PC-3 (cell line): ENCODE measurements at places on chromosomes 6 and 20. TPM values are rescaled to one million over a fixed set of nuclear protein-coding genes. Genes with fewer than 3 reads are reported as not detected.

GRCh38 chr6:81734500-81735150 is 17.9 kb downstream of the TENT5A start:
- no peak overlapping the region for H3K27ac ChIP-seq
- peak; percentile 33 for DNase-seq
- H3K27me3 ChIP-seq: no peaks in the 10 kb centered on the region

DNA sequence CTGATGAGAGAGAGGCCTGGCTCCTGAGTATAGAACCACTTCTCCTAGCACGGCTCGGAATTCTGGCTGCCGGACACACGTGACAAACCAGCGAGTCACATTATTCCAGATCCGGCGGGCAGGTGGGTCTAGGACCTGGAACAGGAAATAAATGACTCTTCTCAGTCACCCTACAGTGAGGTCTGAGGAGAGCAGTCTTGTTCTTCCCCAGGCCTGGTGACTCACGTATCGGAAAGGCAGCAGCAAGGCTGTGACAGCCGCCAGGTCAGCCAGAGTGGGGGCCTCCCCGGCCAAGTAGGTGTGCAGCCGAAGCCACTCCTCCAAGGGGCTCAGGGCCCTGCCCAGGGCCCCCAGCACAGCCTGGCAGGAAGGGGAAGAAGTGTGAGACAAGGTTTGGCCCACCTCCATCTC is 2.8 kb downstream of the VARS1 start:
- no peaks in the 10 kb centered on the region for H3K27me3 ChIP-seq
- H3K27ac ChIP-seq: peak overlapping the region; percentile 80
- H3K4me3 ChIP-seq: peak overlapping the region; percentile 87
- DNase-seq: peak; percentile 96
- H3K36me3 ChIP-seq: peaks cover 20% of the 10 kb centered on the region; the same call in 1 of the 2 replicates
- peaks cover 24% of the 10 kb centered on the region for H3K4me1 ChIP-seq

Gene ZSCAN23
- 2.2 and 3.4 TPM in 2 replicates for total RNA-seq

Gene HLA-C
- 219 and 252 TPM in 2 replicates for total RNA-seq

- H3K4me1 ChIP-seq: no peaks in the 10 kb centered on the region
- H3K27me3 ChIP-seq: peaks cover 24% of the 10 kb centered on the region; the same call in 1 of the 2 replicates
- no peak overlapping the region for H3K27ac ChIP-seq
These were observed 221.5 kb downstream of the PREX1 start for GRCh38 chr20:48606172-48606840.

DNA sequence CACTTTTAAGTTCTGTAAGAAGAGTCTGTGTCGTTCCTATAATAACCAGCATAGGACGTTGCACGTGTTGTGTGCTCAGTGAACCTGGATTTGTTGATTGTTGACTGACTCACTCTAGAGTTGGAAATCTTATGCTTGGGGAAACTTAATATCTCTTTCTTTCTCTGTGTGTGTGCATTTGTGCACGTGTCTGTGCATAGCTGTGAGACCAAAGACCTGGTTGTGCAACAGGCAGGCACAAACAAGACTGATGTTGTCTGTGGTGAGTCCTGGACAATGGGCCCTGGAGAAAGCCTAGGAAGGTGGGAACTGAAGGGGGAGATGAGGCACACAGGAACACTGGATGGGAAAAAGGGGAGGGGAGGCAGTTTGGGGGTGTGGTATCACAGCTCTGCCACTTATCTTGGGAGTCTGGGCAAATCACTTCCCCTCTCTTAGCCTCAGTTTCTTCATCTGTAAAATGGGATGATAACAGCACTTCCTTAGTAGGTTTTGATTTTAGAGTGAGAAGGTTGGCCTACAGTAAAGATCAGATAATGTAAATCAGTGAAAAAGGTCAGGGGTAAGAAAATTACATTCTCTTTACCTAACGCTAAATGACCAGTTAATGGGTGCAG is 8.4 kb downstream of the CD40 start:
- no peaks in the 10 kb centered on the region for H3K36me3 ChIP-seq
- peak overlapping the region; percentile 37; the same call in 1 of the 2 replicates for H3K27ac ChIP-seq
- H3K4me1 ChIP-seq: peaks cover 41% of the 10 kb centered on the region

DNA sequence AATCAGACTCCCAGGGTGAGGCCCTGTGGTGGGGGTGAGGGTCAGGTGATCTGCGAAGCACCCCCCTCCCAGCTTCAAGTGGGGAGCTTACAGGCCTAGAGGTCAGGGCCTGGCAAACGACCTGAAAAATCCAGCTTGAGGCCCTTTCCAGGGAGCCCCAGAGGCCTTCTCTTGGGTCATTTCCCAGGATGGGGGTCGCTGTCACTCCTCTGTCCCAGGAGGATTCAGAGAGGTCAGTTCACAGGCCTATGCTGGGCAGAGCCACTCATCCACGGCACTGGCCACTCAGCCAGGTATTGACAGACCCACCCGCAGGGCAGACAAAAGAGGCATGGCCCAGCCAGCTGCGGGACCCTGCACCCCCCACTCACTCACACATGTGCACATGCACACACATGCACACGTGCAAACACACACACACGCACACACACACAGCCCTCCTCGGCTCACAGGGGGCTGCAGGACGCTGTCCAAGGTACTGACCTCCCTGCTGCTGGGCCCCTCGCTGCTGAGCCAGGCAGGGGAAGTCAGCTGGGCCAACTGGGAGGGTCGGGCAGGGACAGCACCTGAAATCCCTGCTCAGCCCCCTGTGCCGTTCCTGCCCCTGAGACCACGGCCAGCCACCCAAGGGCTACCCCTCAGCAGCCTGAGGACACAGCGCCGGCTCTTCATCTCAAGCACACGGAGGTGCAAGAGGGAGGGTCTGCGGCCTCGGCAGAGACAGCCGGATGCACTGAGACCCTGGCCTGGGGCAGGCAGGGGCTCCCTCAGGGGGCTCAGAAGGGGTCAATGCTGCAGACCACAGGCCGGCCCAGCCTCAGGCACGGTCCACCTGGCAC is 113.8 kb downstream of the TAF4 start:
- H3K4me1 ChIP-seq: no peaks in the 10 kb centered on the region
- H3K27me3 ChIP-seq: peaks cover 25% of the 10 kb centered on the region
- DNase-seq: no peak

Gene C2
- total RNA-seq: 1.1 TPM in 1 of 2 replicates, not detected in the other

GRCh38 chr6:79598012-79598411 is 33.1 kb upstream of the SH3BGRL2 start:
- H3K4me3 ChIP-seq: no peak overlapping the region
- H3K27ac ChIP-seq: no peak overlapping the region
- H3K27me3 ChIP-seq: no peaks in the 10 kb centered on the region
- DNase-seq: no peak
- peaks cover 15% of the 10 kb centered on the region for H3K4me1 ChIP-seq

GRCh38 chr6:83467620-83468036 is 36.8 kb upstream of the ME1 start:
- H3K27ac ChIP-seq: no peak overlapping the region
- no peaks in the 10 kb centered on the region for H3K27me3 ChIP-seq
- H3K4me3 ChIP-seq: no peak overlapping the region
- no peak for DNase-seq
- H3K36me3 ChIP-seq: no peaks in the 10 kb centered on the region
- peaks cover 25% of the 10 kb centered on the region for H3K4me1 ChIP-seq

Gene SAMD10
- total RNA-seq: 7.4 and 13.4 TPM in 2 replicates

DNA sequence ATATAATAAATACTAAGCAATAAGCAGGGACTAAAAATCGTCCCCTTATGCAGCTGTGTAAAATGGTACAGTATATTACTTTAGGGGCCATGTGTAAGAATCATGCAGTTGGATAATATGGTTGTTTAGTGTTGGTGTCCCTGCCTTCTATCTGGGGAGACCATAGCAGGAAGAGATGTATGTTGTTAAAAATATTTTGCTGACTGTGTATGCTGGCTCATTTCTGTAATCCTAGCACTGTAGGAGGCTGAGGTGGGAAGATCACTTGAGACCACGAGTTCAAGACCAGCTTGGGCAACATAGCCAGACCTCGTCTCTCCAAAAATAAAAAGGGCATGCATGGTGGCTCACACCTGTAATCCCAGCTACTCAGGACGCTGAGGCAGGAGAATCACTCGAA is 5.6 kb downstream of the PANK2 start:
- peaks cover 46% of the 10 kb centered on the region for H3K4me1 ChIP-seq
- H3K27me3 ChIP-seq: no peaks in the 10 kb centered on the region
- DNase-seq: no peak
- no peak overlapping the region for H3K4me3 ChIP-seq
- no peak overlapping the region for H3K27ac ChIP-seq

DNA sequence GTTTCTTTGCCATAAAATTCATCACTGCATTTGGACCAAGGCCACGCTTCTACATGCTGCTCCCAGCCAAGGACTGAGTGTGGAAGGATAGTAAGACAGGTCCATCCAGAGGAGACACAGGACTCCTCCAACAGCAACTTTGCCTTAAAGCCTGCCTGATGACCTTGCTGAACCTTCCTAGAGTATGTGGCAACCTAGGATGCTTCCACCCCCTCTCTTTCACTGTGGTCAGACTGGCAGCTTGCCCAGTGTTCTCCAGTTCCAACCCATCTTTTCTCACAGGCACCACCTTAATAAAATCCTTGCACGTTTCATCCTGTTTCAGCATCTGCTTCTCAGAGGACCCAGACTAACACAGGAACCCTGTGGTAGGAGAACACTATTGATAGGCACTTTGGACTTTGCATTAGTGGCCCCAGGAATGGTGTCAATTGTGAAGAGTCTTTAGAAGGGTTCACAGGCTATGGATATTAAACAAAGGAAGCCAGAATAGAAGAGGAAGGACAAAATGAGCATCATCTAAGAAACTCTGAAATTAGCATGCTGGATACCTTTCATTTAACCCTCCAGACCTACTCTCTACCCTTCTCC is 2.4 kb upstream of the PKHD1 start:
- H3K27me3 ChIP-seq: no peaks in the 10 kb centered on the region
- H3K4me1 ChIP-seq: peaks cover 18% of the 10 kb centered on the region
- DNase-seq: peak; percentile 25
- H3K27ac ChIP-seq: no peak overlapping the region
- no peaks in the 10 kb centered on the region for H3K36me3 ChIP-seq
- no peak overlapping the region for H3K4me3 ChIP-seq

DNA sequence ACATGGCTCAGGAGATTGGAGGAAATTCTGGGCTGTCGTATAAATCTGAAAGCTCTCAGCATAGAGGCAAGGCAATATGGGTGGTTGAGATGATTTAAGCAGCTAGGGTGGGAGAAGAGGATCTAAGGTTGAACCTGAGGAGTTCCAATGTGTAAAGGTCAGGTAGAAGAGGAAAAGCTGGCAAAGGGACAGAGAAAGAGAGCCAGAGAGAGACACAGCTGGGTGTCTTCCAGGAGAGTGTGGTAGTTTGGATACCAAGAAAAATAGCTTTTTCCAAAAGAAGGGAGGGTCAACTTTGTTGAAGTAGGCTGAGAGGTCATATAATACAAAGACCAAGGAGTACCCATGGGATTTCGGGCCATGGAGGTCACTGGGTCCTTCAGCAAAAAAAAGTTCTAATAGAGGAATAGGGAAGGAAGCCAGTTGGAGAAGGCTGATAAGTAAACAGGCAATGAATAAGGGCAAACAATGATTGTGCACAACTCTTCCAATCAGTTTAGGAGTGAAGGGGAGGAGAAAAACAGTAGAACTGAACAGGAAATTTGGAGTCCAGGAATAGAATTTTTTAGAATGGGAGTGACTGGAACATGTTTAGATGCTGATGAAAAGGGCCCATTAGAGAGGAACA is 135.1 kb downstream of the QRSL1 start:
- H3K4me3 ChIP-seq: no peak overlapping the region
- no peak overlapping the region for H3K27ac ChIP-seq
- H3K4me1 ChIP-seq: 0 out of 2 replicates have a peak, but pooled peaks cover 6% of the 10 kb centered on the region
- no peaks in the 10 kb centered on the region for H3K36me3 ChIP-seq
- H3K27me3 ChIP-seq: no peaks in the 10 kb centered on the region

DNA sequence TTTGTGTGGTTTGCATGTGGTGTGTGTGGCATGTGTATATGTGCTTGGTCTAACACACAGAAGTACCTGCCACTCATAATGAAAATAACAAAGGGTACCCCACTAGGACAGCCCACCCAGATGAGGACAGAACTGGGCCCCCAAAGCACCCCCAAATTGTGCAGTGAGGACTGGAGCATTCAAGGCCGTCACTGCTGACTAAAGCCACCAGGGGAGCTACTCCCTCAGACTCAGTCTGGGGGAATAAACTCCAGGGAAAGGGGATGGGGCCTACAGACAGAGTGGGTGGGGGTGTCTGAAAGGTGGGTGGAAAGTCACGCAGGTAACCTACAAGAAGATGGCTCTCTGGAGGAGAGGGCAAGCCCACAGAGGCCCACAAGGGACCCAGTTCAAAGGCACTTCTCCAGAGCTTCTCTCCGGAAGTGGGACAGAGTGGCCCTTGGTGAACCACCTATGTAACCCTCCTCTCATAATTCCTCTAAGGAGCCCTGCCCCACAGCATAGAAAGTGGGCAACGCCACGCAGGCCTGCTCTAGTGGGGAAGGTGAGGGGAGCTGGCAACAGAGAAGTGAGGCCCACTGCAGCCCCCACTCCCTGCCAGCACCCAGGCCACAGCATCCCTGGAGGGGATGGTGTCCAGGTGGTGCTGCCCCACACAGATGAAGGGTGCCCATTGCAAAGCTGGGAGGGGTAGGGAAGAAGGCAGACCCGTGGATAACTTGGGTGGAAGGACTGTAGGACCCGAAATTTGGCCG is 122.8 kb upstream of the MAFB start:
- no peaks in the 10 kb centered on the region for H3K4me1 ChIP-seq
- no peak overlapping the region for H3K4me3 ChIP-seq
- no peak for DNase-seq
- H3K27me3 ChIP-seq: peaks cover 47% of the 10 kb centered on the region
- no peak overlapping the region for H3K27ac ChIP-seq

Gene HSPA12B
- not detected in 2 replicates for total RNA-seq
